ENCODE measurements at places on chromosomes 16 and 17. TPM values are rescaled to one million over a fixed set of nuclear protein-coding genes. Genes with fewer than 3 reads are reported as not detected.

GRCh38 chr17:68782789-68783188 lies 172.4 kb downstream of the ABCA8 start:
- DNase-seq = no peak

DNA sequence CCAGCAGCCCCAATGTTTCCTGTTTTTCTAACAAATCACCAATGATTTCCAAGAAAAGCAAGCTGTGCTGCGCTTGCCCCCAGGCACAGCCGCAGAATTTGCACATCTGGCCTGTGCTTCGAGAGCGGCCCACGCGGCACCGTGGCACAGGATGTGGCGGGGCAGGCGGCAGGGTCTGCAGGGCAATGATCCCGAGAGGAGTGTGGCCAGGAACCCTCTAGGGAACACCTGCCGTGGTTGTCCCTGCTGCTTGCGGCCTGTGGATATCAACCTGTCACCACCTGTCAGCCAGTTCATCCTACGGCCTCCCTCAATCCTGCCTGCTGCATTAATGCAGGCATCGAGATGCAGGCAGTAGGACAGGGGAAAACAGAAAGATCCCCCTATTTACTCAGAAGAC lies 24.0 kb downstream of the PIK3R5 start:
- DNase-seq = no peak

- DNase-seq = no peak
Measured at GRCh38 chr17:945672-946071, 33.9 kb downstream of the NXN start.

GRCh38 chr16:65658349-65658748 lies 536.5 kb upstream of the CDH11 start:
- DNase-seq = peak; percentile 64

The DHRS7C gene
- total RNA-seq = not detected

The MLLT6 gene
- total RNA-seq = 46.7 TPM
